Aorta (tissue), 5 donors: ENCODE measurements at places on chromosomes 2 and 18. TPM values are rescaled to one million over a fixed set of nuclear protein-coding genes. Genes with fewer than 3 reads are reported as not detected.
A peak's percentile ranks its signal among the peaks of the same experiment; 100 is the strongest.

RAB27B gene
- 1.3 TPM for total RNA-seq

TXNDC2 gene
- 0.21 TPM for total RNA-seq

GRCh38 chr2:144596073-144596871 is 76.4 kb upstream of the ZEB2 start:
- no peaks in the 10 kb centered on the region for H3K36me3 ChIP-seq
- no peak overlapping the region for H3K4me3 ChIP-seq
- H3K4me1 ChIP-seq: peaks cover 2% of the 10 kb centered on the region
- DNase-seq: no peak
- peak overlapping the region; percentile 63 for H3K27ac ChIP-seq
- H3K27me3 ChIP-seq: no peaks in the 10 kb centered on the region

DNA sequence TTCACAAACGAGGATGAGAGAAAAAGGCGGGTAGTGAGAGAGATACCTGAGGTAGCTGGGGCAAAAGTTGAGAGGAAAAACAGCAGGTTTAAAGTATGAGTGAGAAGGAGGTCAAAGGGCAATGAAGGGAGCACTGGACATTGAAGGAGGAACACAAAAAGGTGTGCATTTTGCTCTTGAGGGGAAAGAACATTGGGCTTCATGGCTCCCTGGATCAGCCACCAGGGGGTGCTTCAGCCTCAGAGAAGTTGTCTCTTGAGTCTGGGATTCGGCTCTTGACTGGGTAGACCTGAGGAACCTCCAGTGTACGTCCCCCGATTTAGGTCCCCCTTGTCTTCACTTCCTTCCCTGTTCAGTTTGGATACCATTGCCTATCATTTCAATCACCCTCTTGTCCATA is 128.5 kb downstream of the RAPGEF4 start:
- no peaks in the 10 kb centered on the region for H3K4me1 ChIP-seq

DNA sequence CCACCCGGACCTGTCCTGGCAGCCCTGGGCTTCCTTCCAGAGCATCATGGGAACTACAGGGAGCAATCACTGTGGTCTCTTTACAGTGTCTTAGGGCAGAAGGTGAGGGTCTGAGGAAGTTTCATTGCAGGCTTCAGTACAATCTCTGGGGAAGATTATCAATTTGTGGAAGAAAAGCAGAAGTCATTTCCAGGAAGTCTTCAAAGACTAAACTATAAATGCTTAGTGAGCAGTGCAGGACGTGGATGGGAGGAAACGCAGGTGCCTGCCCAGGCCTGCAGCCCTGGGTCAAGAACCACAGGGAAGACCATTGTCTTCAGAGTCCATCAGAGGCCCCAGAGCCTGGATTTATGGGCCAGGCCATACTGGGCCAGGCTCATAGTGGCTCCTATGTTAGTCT is 54.3 kb downstream of the INO80C start:
- no peak overlapping the region for H3K27ac ChIP-seq
- H3K4me3 ChIP-seq: no peak overlapping the region
- H3K27me3 ChIP-seq: no peaks in the 10 kb centered on the region
- no peaks in the 10 kb centered on the region for H3K36me3 ChIP-seq
- peaks cover 2% of the 10 kb centered on the region for H3K4me1 ChIP-seq
